AG08396 (cell line): ENCODE measurements at places on chromosomes 6 and 20.
A peak's percentile ranks its signal among the peaks of the same experiment; 100 is the strongest.

DNA sequence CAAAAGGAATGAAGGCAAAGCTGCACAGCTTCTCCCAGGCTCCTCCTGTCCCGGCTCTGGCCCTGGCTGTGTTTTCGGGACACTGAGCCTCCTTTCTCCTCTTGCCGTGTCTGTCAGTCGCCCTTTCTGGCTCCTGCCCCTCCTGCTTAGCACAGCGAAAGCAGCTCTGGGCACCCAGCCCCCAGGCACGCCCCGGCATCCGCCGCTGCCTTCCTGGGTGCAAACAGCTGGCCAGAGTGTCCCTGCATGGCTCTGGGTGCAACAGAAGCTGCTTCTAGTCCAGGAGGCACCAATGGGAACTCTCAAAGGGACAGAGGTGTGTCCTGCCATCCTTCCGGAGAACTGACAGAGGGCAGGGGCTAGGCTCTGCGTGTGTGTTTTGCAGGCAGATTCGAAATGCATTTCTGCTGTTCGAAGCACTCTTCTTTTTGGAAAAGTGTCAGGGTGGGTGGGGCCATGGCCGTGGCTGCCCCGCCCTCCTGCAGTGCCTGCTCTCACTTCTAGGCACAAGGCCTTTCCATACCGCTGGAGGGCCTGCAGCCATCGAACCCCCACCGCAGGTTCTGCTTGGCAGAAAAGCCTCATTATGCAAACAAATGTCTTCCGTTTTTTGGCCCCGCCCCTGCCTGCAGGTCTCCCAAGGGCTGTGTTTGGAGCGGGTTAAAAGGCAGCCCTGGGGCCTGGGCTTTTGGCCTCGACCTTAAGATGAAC lies 15.5 kb downstream of the COL9A3 start:
- no peak for DNase-seq

GRCh38 chr6:106446983-106447382 lies 86.5 kb downstream of the CRYBG1 start:
- no peak for DNase-seq

- DNase-seq: no peak
Measured at GRCh38 chr20:60365882-60366281, 407.7 kb downstream of the CDH26 start.

GRCh38 chr20:9611921-9612320 lies 97.5 kb downstream of the LAMP5 start:
- DNase-seq: no peak

DNA sequence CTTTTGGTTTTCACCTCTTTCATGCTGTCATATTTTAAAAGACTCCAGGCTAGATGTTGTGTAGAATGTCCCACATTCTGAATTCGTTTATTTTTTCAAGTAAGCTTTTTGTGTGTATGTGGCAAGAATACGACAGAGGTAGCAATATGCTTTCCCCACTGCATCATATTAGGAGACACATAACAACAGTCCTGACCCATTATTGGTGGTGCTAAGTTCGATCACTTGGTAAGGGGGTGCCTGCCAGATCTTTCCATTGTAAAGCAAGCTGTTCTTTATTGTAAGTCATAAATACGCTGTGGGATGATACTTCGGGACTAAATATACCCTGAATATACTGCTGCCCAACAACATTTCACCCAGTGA lies 588 bp upstream of the NCOA3 start:
- DNase-seq: peak; percentile 22

DNA sequence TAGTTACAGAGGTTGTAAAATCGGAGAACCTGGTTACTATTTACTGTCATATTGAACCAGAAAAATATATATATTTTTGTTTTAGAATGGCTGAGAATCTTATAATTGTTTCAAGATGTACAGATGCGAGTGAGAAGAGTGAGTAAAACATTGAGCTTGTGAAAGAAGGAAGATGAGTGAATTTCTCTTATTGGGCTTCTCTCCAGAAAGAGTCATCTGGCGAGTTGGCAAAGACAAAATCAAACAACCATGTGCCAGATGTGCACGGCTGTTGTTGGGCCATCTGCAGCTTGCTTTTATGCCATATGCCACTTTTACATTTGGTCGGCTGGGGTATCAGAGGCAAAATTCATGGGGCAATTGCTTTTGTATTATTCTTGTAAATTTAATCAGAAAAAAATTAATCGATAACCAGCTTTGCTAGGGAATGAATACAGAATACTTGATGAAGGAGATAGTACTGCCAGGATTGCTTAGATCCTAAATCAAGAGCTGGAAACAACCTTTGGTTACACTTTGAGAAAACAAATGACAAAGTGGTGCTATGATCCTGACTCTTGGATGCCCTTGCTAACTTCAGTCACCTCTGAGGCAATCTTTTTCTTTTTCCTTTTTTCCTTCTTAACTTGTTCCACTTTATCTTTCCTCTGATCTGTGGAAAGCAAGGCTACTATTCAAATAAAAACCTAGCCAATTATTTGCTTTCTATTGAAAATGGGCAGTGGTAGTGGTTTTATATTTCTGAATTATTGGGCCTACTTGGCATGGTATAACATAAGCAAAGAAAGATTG lies 97.1 kb upstream of the GRIK2 start:
- DNase-seq: no peak

DNA sequence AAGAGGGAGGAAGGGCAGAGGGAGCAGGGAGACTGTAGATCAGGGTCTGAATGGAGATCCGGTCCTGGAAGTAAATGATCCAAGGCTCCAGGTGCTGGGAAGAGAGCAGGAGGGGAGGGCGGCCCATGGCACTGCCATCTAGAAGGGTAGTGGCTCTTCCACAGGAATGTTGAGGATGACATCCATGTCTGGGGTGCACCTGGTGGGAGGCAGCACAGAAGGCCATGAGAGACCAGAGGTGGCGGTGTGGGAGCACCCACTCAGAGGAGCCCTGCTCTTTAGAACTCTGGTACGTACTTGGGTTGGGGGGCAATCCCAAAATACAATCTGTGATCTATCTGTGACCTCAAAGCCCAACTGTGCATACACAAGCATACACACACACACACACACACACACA lies 13.5 kb downstream of the DEFB132 start:
- DNase-seq: no peak

DNA sequence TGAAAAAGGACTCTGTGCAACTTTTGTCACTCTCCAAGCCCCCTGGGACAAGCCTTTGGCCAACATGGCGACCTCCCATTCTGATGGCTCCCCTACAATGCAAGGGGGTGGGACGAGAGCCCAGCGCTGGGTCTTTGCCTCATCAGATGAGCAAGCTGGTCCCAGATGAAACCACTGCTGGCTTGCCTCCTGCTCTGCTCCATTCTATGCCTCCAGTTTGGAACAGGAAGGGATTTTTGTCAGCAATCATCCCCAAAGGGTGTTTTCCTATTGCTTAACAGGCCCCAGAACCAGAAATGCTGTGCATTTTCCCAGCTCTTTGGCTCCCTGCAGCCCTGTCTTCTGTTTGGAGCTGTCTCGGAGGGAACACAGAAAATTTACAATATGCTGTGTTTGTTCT lies 412.7 kb downstream of the MAFB start:
- DNase-seq: no peak

GRCh38 chr6:30136570-30137286 lies 788 bp downstream of the TRIM40 start:
- no peak for DNase-seq

GRCh38 chr20:13676682-13677081 lies 38.0 kb upstream of the TASP1 start:
- DNase-seq: no peak

- no peak for DNase-seq
Measured at GRCh38 chr20:57267158-57267821, 849 bp upstream of the BMP7 start.

- no peak for DNase-seq
Measured at GRCh38 chr6:105642708-105643107, 239.8 kb upstream of the PREP start.

DNA sequence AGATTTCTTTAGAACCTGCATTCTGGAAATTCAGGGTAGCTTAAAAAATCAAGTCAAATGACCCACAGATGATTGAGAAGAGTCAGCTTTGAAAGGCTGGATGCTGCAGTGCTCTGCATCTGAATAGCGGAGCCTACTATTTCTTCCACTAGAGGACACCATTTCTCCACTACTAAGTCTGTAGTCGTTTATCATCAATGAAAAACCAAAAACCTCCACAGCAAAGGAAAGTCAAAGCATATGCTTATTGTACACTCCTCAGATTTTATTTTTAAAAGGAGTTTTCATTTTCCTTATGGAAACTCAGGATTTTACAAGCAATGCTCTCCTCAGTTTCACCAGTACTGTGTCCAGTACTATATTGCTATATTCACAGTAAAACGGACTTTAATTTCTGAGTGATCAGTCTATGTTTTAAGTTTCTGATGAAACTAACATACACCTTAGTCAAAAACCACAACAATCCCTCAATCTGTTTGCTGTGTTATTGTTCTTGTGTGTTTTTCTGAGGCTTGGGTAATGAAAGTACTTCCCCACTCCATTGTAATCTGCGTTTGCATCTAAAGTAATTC lies 50.5 kb upstream of the ENPP5 start:
- DNase-seq: peak; percentile 26

- peak; percentile 56 for DNase-seq
Measured at GRCh38 chr20:46122071-46122470, 4.0 kb downstream of the CD40 start.

GRCh38 chr6:155078331-155078745 lies 83.2 kb downstream of the TIAM2 start:
- no peak for DNase-seq

- no peak for DNase-seq
Measured at GRCh38 chr20:20440886-20441658, 73.2 kb downstream of the INSM1 start.

- no peak for DNase-seq
Measured at GRCh38 chr6:97705568-97705967, 422.6 kb upstream of the MMS22L start.

GRCh38 chr6:160519603-160520042 lies 144.5 kb downstream of the LPA start:
- no peak for DNase-seq

GRCh38 chr6:43060034-43060754 lies 763 bp downstream of the KLC4 start:
- DNase-seq: no peak

DNA sequence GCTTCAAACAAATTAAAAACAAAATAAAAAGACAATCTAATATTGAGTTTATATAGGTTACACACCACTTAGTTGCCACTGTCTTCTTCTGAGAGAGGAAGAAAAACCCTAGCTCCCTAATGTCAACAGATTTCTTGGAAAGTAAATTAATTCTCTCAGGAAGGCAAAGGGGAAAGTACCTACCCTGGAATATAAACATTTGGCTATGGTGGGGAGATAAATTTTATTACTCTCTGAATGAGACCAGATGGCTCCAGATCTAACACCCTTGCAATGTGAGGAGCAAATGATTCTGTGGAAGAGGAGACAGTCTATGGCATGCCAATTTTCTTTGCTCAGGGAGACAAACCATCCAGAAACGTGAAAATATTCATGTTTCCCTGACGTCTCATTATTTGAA lies 4.3 kb upstream of the IL20RA start:
- DNase-seq: no peak

- no peak for DNase-seq
Measured at GRCh38 chr6:7006515-7007191, 101.1 kb upstream of the RREB1 start.

DNA sequence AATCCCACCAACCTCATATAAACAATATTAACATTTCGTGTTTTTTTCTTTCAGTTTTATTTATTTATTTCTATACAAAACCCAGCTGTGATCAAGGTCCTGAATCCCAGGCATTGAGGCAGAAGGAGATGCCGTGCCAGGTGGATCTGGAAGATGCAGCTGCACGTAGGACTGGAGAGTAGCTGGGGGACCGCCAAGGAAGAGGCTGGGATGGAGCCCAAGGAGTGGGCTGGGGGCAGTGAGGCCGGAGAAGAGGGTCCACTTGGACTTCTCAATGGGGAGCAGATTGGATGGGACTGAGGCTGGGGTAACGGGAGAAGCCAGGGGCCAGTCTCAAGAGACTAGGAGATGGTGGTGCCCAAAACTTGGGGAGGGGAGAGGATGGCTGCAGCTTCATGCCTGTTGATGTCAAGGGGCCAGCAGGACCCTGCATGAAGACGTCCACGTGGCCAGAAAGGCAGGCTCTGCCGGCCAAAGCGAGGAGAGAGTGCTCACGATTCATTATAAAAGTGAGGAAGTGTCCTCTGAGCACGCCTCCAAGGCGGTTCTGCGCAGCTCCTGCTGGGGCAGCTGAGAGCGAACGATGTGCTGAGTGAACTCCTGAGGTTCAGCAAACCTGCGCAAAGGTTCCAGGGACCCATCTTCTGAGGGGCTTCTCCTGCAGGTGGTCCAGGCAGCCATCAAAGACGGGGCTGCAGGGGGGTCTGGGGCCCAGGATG lies 110.3 kb downstream of the BMP7 start:
- DNase-seq: no peak

DNA sequence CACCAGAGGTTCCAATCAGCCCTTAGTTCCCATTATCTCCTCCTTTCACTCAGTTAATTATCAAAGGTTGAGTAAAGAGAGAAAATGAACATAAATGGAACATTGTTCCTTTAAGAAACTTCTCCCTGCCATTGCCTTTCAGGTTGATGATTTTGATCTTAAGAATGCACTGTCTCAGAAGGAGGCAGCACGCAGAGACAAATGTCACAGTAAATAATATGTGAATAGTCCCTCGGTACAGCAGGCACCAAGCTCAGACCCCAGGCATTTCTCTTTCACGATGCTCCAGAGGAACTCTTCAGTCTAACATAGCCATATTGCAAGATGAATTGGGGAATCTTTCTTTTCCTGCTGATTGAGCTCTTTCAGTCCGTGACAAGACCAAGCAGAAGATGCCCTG lies 435.3 kb upstream of the SPTLC3 start:
- DNase-seq: no peak

- peak; percentile 71 for DNase-seq
Measured at GRCh38 chr6:150267686-150268561, 100.9 kb upstream of the IYD start.

DNA sequence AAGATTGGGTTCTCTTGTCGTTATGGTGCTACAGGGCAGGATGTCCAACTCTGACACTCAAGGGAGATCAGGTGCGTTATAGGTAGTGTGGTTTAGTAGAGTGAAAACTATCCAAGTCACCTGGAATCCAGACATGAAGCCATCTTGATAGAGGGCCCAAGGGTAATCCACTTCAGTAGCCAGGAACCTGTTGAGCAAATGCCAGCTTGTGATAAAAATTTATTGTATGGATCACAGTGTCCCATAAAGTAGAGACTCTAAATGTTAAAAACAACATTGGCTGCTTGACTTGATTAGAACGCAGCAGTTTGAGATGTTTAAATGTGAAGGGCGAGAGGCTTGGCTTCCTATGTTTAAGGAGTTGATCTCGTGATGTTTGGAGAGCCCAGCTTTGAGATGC lies 105.7 kb upstream of the GMDS start:
- no peak for DNase-seq

GRCh38 chr20:25750765-25751696 lies 54.4 kb upstream of the ZNF337 start:
- peak; percentile 79 for DNase-seq
